KBM-7 (cell line): ENCODE measurements at places on chromosomes 11 and 22.

DNA sequence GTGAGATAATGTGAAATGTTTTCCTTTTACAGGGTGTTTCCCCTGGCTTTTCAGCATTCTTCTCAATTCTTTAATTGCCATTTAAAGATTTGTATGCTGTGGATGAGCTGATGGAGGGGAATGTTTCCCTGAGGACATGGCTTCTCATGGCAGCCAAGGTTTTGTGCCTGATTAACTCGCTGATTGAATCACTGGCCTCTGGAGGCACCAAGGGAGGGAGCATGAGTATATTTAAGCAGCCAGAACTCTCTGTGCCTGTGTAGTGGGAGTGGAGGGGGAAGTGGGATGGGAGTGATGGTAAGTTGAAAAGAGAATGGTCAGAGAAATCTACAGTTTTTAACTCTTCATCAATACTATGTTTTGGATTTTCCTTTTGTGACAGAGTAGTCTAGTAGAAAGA lies 88.7 kb downstream of the STIM1 start:
- no peak for DNase-seq

DNA sequence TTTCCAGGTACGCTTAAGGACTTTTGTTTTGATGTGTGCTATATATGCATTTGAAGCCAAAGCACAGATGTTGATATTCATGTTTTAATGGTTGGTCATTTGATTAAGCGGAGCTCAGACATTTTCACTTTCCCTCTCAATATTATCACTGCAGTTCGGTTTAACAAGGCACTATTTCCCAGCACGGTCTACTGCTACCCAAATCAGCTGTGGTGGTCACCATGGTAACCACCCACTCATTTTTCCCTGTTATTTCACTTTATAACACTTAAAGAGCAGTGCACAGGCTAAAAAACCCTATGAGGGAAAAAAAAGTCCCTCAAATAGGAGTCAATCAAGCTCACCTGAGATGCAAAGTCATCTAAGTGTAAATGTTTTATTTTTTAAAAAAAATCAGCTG lies 439.6 kb upstream of the CCDC90B start:
- no peak for DNase-seq

DNA sequence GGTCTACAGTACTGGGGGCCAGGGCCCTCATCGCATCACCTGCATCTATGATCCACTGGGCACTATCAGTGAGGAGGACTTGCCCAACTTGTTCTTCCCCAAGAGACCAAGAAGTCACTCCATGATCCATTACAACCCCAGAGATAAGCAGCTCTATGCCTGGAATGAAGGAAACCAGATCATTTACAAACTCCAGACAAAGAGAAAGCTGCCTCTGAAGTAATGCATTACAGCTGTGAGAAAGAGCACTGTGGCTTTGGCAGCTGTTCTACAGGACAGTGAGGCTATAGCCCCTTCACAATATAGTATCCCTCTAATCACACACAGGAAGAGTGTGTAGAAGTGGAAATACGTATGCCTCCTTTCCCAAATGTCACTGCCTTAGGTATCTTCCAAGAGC lies 3.8 kb upstream of the PPFIBP2 start:
- no peak for DNase-seq

GRCh38 chr11:121479698-121480238 lies 27.0 kb upstream of the SORL1-AS1 start:
- no peak for DNase-seq

DNA sequence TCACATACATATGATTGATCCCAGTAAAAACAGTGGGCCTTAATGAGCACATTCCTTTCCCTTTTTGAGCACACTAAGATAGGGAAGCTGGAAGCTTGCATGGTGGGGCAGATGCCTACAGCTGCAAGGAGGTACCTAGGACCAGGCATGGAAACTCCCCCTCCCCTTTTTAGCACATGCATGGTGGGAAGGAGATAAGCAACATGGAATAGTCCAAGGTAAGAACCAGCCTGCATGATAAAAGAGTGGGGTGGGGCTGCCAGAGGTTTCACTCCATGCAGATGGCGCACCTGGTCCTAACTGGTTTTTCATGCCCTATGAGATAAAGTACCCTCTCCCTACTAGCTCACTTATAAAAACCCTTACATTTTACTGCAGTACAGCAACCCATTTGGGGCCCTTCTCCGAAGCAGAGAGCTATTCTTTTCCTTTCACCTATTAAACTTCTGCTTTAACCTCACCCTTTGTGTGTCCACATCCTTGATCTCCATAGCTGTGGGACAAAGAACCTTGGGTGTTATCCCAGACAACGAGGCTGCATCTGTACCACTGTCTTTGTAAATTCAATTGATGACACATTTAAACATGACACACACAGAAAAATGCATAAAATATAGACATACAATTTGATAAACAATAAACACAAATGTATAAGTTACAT lies 40.1 kb upstream of the VSTM5 start:
- DNase-seq, result no peak

- DNase-seq, result no peak
Observed at GRCh38 chr11:114832532-114833125, 154.3 kb downstream of the NXPE2 start.

- no peak for DNase-seq
Observed at GRCh38 chr11:85965202-85965601, 103.7 kb downstream of the PICALM start.

DNA sequence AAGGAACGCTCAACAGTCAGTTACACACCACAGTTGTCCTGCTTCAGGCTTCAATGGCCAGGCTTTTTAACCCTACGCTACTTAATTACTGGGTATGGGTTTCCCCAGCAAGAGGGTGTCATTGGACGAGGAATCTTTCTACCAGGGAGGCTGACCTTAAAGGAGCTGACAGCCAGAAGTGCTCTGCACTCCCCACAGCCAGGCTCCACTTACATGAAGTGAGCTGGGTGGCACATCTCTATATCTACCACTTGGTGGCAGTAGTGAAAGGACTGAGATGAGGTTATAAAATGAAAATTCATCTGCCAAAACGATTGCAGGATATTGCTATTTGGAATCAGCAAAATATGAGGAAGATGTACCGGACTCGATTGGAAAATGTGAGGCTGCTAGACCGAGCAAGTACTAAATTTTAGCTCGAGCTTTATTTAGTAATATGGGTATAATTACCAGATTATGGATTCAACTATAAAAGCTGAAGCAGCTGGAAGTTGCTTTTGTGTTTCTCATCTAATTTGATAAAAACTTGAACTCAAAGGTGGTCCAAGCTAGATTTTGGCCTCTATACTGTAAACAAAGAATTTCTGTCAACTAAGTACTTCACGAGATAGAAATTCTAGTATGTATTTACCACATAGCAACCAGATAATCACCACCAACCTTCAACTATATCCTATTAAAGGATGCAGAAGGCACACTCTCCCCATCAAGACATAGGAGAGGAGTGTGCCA lies 53.9 kb upstream of the CEP126 start:
- DNase-seq, result peak; percentile 27

DNA sequence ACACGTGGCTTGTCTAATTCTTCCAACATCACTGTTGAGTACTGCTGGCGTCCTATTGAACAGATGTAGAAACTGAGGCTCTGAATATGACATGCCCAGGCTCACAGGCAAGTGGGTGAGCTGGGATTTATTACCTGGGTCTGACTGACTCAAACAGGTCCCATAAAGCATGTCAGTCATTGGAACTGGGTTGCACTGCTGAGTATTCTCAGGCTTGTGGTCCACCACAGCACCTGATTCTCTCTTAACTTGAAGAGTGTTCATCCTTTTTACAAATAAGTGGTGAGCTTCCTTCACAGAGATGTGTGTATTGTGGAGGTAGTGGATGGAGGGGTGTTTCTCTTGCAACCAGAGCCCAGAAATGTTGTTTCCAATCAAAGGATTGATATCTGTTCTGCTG lies 44.5 kb downstream of the SC5D start:
- no peak for DNase-seq

DNA sequence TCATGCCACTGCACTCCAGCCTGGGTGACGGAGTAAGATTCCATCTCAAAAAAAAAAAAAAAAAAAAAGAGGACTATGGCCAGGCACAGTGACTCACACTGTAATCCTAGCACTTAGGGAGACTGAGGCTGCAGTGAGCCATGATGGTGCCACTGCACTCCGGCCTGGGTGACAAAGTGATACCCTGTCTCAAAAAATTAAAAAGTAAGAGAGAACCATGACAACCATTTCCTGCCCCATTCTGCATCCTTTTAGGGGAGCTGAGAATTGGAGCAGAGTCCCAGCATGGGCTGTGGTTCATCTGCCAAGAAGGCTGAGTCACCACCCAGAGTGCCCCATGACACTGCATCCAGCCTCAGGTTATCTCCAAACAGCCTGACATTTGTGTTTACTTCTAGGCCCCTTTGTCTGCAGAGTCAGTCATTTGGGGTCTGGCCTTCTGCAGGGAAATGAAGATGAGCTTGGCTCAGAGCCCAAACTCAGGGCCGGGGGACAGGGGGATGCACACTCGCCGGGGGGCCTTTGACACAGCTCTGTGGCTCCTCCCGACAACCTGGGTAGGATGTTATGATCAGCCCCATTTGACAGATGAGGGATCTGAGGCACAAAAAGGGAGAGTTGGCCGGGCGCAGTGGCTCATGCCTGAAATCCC lies 4.7 kb downstream of the CSDC2 start:
- DNase-seq, result peak; percentile 18

- no peak for DNase-seq
Observed at GRCh38 chr11:15629690-15630321, 515.1 kb downstream of the INSC start.
